ENCODE measurements at places on chromosomes 3 and 15. TPM values are rescaled to one million over a fixed set of nuclear protein-coding genes. Genes with fewer than 3 reads are reported as not detected.
A peak's percentile ranks its signal among the peaks of the same experiment; 100 is the strongest.

DNA sequence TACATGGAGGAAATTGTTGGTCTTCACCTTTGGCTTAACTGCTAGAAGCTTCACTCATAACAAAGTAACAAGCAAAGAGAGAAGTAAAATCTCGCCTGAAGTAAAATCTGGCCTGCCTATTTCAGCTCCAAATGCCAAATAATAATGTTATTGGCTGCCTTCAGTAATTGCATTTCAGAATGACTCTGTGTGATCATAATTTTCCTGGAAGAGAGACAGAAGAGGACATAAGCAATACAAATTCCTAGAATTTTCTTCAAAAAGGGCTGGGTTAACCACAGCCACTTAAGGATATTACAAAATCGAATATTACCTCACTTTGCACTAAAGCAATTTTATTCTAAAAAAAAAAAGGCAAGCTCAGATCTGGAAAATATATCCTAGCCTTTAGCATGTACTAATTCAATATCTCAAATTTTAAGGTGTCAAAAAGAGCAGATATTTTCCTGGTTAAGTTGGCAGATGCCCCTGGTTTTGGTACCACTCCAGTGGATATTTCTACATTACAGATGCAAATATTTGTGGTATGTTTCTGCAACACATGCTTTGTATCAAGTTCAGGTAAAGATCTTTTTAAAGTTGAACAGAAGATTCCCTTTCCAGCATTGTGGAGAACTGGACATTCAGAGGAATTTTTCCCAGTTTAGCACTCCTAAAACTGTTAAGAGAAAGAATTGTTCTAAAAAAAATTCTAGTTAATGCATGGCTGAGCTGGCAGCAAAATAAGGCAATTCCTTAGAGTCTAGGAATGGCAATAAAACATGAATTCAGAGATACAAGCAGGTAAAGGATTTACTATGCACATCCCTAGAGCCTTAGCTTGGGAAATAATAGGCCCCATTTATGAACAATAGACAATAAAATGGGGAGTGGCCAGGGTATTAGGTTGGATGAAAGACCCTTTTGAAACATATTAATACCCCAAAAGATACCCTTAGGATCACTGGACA, 116.7 kb downstream of the STAC start:
- peak; percentile 42 for DNase-seq

CFAP91 gene
- 5.6 TPM for total RNA-seq

- no peak for DNase-seq
These were observed 81.5 kb upstream of the RASGRF1 start for GRCh38 chr15:79172032-79172481.

SERPINI2 gene
- 1.8 TPM for total RNA-seq

- peak; percentile 44 for DNase-seq
These were observed 52.7 kb downstream of the CHST2 start for GRCh38 chr3:143172062-143172794.

DNA sequence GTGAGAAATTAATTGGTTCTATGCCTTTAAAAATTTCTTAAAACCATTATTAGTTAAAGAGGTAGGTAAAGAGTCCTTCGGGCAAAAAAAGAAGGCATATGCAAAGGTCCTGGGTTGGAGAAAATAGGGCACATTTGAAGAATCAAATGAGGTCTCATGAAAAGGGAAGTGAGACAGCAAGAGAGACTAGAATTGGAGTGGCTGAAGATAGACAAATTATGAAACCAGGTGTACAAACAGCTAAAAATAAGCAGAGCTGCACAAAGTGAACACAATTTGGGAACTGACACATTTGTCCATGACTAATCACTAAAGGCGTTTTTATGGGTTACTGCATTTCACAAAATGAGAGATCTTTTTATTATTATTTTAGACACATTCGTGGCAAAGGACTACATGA, 581.2 kb downstream of the PYDC2 start:
- no peak for DNase-seq

POC1A gene
- 5.3 TPM for total RNA-seq
